ENCODE measurements at places on chromosomes 2 and 18. TPM values are rescaled to one million over a fixed set of nuclear protein-coding genes. Genes with fewer than 3 reads are reported as not detected.

- DNase-seq, result peak; percentile 60
Measured at GRCh38 chr2:186771395-186771794, 77.5 kb downstream of the FAM171B start.

GRCh38 chr2:140122001-140122400, 1341.8 kb upstream of the NXPH2 start:
- peak; percentile 89 for DNase-seq

- DNase-seq, result no peak
Measured at GRCh38 chr2:177869209-177869608, 203.4 kb downstream of the PDE11A start.

DNA sequence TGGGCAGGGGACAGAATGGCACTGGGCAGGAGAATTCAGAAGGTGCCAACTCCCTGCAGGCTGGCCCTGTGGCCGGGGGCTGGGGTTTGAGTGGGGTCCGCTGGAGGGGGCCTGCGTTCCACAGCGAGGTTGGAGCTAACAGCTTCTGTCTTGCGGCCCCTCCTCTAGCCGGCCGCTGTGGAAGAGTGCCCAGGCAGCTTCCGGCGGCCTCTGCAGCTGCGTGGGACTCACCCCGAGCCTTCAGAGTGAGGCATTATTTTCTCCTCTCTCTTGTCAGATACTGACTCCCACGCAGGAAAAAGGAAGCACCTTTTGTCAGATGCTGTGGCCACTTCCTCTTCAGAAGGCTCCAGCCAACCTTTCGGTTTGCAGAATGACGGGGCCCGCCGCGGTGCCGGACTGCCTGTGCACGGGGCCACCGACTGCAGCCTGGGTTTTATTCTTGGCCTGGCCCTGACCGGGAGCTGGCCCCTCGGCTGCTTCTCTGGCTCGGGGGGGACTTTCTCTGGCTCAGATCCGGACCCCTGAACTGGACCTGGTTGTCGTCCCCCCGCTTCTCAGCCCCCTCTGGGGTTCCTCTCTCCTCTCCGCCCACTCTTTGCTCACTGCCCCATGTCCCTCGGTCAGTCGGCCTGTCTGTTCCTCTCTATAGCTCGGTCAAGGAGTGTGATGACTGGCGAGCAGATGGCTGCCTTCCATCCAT, 40.1 kb downstream of the ARHGAP25 start:
- no peak for DNase-seq

DNA sequence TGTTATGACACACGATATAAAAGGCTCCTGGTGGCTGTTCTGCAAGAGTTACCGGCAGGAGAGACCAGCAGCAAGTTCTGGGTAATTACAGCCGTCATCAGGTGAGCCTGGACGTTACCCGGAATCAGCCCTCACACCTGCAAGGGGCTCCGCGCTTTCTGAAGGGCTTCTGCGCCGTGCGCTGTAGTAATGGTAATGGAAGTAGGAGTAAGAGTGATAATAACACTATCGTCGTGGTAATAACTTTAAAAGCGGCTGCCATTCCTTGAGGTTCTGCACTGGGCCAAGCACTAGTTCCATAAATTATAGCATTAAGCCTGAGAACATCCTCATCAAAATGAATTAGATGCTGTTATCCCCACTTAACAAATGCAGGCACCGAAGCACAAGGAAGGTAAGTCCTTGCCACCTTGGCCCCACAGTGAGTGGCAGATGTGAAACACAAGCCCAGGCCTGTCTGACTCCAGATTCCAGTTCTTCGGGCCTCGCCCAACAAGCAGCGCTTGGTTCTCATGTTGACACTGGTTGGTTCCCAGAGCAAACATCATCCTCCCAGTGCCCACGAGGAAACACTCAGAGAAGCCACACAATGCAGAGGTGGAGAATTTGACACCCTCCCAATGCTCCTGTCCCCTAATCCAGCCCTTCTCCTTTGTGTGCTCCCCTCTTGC, 205.2 kb downstream of the EIPR1 start:
- DNase-seq, result no peak

Gene AQP12A
- total RNA-seq, result not detected

Data from renal cortical epithelial cell (primary cell).